ENCODE measurements at places on chromosomes 1 and 21.

- DNase-seq, result no peak
These were observed 23.5 kb downstream of the CYP4A22 start for GRCh38 chr1:47160716-47161115.

DNA sequence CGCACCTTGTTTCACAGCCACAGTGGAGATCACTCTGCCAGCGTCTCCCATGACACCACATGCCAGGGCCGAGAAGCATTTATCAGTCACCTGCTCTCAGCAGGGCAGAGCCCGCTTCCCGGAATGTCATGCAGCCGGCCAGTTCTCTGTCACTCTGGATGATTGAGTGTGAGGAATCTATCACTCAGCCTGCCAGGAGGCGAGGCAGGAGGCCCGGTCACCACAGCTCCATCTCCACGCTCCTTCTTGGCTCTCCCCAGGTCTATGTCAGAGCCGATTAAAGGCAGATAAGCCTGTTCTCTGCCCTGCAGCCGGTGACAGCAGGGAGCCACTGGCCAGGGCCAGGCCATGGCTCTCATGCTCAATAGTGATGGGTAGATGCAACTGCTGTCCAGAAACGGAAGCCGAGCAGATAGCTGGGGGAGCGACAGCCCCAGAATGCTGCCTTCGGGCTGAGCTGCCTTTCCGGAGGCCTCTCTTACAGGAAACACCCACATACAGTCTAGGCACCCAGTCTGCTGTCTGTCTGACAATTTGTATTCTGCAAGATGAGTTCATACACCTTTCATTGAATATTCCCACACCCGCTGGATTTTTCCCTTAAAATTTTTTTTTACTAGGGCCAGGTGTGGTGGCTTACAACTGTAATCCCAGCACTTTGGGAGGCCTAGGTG is 64.1 kb downstream of the ACTL8 start:
- DNase-seq, result no peak

DNA sequence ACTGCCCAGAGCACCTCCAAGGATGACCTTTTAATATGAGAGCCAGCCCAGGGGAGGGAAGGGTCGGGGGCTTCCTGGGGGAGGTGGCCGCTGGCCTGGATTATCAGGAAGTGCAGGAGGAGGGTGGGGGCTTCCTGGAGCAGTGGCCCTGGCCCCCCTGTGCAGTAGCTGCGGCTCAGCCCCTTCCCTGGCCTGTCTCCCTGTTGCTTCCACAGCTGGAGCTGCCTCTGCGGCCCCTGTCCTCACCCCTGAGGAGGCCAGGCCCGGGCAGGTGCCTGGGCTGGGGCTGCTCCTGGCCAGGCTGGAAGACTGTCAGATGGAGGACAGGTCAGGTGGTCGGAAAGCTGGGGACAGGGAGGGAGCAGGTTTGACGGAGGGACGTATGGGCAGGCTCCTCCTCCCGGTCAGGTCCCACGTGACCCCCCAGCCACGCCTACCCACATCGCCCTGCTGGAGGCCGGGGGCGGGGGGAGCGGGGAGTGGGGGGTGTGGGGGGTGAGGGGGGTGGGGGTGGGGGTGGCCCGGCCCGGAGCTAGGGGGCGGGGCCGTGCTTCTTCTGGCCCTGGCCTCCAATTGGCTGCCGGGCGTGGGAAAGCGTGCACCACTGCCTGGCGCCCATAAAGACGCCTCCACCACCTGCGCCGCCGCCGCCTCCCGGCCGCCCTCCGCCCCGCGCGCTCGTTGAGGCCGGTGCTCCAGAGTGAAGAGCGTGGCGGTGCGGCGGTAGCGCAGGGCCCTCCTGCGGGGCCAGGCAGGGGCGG is 10.2 kb upstream of the TNFRSF14 start:
- DNase-seq, result peak; percentile 71

- DNase-seq, result no peak
These were observed 37.2 kb downstream of the EVI5 start for GRCh38 chr1:92747735-92748134.

- no peak for DNase-seq
These were observed 184.4 kb downstream of the C1orf94 start for GRCh38 chr1:34361121-34361520.

DNA sequence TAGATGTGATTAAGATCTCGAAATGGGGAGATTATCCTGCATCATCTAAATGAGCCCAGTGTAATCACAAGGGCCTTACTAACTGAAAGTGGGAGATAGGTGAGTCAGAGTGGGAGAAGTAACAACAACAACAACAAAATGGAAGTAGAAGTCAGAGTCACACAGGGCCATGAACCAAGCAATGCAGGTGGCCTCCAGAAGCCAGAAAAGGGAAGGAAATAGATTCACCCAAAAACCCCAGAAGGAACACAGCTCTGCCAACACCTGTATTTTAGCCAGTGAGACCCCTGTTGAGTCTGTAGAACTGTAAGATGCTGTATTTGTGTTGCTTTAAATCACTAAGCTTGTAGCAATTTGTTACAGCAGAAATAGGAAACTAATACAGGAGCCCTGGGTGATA is 4.1 kb downstream of the TAGLN2 start:
- no peak for DNase-seq

DNA sequence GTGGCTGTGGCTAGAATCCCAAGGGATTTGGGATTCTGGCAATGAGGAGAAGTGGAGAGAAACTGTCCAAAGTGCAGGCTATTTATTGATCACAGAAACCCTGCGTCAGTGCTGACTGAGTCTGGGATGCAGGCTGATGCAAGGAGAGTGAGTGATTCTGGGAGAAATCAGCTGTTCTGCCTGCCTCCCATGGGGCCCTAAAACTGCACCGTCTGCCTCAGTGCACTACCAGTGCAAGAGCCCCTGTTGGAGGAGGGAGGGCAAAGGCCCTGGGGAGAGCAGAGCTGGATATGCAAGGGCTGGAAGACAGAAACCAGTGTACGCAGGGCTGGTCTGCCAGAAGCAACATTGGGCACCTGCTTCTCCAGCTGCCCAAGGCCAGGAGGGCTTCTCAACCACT is 42.6 kb downstream of the C1orf198 start:
- no peak for DNase-seq

DNA sequence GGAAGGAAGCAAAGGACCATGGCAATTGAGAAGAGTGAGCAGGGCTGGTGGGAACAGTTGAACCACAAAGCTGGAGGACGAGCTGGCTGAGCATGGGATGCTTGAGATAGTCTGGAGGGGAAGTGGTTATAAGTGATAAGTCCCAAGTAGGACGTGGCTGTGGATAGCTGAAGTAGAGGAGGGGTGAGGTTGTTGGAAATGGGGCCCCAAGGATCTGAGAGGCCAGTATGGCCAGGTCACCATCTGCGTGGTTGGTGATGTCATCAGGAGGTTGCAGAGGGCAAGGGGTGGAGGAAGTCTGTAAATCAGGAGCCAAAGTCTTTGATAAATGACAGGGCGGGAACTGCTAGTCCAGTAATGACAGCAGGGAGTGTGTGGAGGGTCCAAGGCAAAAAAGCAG is 11.0 kb upstream of the REN start:
- DNase-seq, result no peak

- no peak for DNase-seq
These were observed 57.9 kb downstream of the ZNF678 start for GRCh38 chr1:227621211-227621610.

DNA sequence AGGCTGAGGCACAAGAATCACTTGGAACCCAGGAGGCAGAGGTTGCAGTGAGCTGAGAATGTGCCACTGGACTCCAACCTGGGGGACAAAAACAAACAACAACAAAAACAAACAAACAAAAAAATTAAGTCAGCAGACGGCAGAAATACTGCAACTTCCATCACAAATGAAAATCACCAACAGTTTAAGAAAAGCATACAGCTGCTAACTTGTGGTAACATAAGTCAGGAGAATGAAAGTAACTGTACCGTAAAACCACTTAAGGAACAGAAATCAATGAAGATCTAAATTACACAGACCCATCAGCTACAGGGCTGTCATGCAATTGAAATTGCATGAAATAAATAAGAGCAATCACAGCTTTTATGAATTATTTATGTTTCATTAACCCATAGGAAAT is 25.0 kb downstream of the MCOLN2 start:
- no peak for DNase-seq

DNA sequence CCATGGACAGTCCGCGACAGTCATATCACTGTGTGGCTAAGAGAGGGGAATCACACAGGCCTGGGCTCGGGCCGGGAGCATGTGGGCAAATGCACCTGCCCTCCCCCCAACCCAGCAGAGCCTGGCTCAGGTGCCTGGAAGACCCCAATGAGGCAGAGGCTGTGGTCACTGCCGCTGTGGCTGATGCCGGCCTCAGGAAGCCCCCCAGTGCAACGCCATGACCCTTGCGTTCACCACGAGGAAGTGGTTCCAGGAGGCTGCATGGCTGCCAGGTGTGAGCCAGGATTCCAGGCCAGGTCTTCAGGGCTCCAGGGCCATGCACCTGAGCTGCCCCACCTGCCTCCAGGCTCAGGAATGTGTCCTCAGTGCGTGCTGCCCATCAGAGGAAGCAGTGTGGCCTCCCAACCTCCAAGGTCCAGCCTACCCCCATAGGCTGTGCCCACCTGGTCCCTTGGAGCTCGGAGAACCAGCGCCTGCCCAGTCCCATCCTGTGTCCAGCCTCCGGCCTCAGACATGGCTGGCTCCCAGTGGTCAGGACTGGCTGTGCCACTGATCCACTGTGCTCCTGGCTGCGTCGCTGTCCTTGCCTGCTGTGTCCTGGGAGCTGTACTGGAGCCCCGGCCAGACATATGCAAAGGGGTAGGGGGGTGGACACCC is 8.0 kb downstream of the ARHGEF16 start:
- no peak for DNase-seq

- no peak for DNase-seq
These were observed 418.7 kb upstream of the VAMP3 start for GRCh38 chr1:7352364-7352763.

DNA sequence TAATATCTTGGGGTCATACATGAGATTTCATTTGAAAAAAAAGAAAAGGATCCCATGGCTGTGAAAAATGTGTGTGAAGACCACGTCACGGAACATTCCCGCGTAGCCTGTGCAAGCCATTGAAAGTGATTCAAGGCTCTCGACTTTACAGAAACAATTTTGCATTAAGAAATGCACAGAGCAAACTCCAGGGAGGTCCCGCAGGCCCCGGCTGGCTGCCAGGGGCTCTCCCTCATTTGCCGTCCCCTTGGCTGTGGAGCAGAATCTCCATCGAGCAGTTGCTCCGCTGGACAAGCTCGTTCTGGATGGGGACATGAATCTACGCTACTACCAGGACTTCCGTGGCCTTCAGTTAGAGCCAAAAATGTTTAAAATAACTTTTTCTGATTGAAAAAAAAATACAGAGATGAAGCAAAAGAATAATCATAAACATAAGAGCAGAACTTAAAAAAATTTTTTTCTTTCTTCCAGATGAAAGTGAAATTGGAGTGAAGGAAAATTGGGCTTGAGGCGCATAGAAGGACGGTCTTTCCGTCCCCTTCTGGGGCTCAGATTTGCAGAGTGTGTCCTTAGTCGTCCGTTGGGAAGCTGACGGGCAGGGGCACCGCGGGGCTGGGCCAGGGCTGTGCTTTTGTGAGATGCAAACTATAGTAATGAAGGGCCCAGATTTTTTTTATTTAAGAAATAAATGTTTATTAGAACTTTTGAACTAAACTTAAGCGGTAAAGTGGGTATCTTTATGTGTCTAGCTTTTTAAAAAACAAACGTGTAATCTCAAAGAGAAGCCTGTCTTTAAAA is 68.1 kb upstream of the ARHGEF16 start:
- no peak for DNase-seq

DNA sequence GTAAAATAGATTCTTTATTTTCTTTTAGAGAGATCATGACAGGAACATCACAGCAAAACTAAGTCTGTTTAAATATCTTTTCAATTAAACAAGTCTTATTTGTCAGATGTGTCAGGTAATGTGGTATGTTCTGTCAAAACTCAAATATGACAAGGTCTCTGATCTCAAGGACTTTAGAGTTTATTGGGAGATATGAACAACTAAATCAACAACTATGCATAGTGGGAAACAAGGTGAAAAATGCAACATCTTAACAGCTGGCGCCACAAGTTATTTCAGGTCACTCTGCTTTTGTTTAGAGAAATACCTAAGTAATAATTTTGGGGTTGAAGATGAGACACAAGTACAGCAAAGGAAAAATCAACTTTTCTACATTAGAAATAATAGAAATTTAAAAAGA is 779.4 kb upstream of the ADGRL4 start:
- no peak for DNase-seq

- DNase-seq, result no peak
These were observed 62.8 kb downstream of the DDX20 start for GRCh38 chr1:111818546-111818945.

GRCh38 chr1:193850745-193851144 is 664.3 kb upstream of the B3GALT2 start:
- DNase-seq, result no peak

- DNase-seq, result no peak
These were observed 2.5 kb downstream of the DR1 start for GRCh38 chr1:93348104-93348728.

Data from stimulated activated CD8-positive, alpha-beta memory T cell treated with anti-CD3 and anti-CD28 coated beads, Interleukin-2, amount 100 ng/mL, for 1 hour (primary cell).